Brain microvascular endothelial cell (primary cell): ENCODE measurements at places on chromosomes 3 and 15.

DNA sequence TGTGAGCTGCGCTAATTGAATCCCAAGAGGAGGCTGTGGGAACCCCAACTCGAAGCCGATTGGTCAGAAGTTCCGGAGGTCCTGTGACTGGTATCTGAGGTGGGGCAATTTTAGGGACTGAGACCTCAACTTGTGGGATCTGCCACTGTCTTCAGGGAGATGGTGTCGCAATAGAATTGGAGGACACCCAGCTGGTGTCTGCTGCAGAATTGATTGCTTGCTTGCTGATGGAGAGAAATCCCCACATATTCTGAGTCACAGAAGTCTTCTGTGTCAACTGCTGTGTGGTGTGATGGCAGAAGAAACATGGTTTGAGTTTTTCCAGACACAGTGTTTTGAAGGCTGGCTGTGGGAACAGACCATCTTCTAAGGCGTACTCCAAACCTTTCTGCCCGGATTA is 99.7 kb upstream of the PLXNA1 start:
- no peak for DNase-seq

- no peak for DNase-seq
These were observed 67.6 kb upstream of the NTRK3 start for GRCh38 chr15:88323976-88324740.

- DNase-seq = no peak
These were observed 24.7 kb downstream of the XPC start for GRCh38 chr3:14153663-14154062.

- no peak for DNase-seq
These were observed 4.6 kb downstream of the TPRA1 start for GRCh38 chr3:127585813-127586413.

GRCh38 chr3:126258670-126259069 is 78.3 kb upstream of the ALDH1L1 start:
- DNase-seq = no peak

GRCh38 chr3:197458179-197458707 is 97.5 kb downstream of the BDH1 start:
- no peak for DNase-seq

GRCh38 chr3:72018343-72018984 is 233.5 kb upstream of the PROK2 start:
- DNase-seq = no peak

DNA sequence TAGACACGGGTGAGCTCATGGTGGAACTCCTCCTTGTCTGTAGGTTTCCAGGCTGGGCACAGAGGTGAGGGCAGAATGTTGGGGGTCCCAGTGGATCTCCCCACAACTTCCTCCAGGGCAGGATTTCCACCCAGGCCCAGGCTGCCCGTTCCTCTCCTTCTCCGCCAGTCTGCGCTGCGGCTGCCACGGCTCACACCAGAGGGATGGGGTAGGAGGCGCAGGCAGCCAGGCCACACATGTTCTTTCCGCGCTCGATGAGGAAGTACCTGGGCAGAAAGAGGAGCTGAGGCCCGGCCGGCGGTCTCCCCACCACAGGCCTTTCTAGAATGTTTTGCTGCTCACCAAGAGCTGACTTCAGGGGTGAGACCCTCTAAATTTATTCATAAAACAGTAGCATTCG is 22.9 kb downstream of the CTSH start:
- no peak for DNase-seq

DNA sequence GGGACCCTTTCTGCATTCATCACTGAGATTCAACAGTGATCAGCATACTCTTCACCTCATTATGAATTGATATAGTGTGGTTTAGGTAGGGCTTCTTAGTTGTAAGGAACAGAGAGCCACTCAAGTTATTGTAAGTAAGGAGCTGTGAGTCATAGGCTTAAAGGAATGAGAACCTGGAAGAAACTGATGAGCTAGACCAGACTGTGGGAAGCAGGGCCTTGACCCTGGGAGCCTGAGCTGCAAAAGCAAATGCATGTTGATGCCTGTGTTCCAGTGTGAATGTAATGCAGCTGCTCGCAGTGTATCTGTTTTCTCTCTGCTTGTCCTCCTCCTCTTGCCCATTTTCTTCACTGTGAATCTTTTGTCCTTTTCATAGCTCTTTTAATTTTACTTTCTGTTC is 13.6 kb downstream of the ZKSCAN7 start:
- peak; percentile 70 for DNase-seq

DNA sequence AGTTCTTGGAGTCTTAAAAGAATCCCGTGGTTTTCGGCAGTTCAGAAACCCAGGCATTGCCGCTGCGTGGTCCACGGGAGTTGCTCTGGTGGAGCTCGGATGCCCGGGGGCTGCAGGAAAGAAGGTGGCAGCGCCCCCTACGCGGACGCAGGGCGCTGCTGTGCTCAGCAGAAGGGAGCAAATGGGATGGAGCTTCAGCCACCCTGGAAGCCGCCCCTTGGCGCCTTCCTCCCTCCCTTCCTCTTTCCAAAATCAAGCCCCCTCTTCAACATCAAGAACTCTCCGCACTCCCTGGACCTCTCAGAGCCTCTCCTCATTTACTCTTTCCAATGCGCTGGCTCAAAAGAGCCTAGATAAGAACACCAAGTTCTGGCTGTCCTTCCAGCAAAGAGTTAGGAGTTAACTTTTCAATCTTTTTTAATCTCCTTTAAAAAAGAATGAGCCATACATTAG is 880 bp upstream of the CHRNA7 start:
- no peak for DNase-seq

DNA sequence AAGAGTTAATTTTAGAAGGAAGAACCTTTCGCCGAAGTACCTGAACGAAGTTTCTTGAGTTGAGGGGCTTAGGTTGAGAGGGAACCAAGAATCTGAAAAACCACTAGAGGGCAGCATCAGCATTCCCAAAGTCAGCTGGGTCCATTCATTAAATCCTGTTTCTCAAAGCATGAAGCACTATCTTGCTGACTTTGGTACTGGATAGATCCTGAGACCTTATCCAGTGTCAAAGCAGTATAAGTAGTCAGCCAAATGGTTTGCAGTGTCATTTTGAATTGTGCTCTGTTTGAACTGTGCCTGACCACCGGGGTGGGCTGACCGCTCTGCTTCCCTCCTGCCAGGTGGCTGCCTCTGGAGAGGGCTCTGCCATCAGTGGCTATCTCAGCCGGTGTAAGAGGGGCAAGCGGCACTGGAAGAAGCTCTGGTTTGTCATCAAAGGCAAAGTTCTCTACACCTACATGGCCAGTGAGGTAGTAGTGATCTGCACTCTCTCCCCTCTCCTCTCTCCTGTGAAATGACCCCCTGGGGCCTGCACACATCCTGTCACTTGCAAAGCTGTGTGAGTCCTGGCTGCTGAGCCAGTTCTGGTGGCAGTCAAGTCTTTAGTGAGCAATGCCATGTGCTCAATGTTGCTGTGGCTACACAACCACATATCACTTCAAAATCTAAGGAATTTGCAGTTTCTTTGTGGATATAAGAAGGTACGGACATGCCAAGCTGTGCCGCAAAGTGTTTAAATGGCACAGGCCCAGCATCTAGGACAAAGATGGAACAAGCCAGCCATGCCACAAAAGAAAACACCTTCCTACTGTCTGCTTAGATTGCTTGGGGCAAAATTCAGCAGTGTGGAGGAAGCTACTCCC is 21.4 kb upstream of the NR2C2 start:
- peak; percentile 56 for DNase-seq
